ENCODE measurements at places on chromosomes 2 and 18.

- no peak for DNase-seq
These were observed 84.9 kb upstream of the ZCCHC2 start for GRCh38 chr18:62438018-62438329.

DNA sequence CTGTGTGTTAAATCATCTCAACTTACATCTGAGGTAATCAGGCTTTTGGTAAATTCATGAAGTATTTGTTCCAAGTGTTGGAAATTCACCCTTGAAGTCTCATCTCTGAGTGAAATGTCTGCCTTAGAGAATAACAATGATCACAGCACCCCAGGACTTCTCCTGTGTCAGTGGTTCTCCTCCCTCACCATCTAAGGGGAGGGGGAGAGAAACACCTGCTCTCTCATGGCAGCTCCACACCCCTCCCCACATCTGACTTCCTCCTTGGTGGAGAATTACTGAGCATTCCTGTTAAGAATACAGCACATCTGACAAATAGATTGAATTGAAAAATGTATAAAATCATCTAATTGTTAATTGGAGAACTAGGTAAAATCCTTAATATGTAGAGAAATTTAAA is 532.1 kb downstream of the RNF144A start:
- no peak for DNase-seq

- DNase-seq, result no peak
These were observed 64.7 kb upstream of the CRACDL start for GRCh38 chr2:99000708-99001107.

DNA sequence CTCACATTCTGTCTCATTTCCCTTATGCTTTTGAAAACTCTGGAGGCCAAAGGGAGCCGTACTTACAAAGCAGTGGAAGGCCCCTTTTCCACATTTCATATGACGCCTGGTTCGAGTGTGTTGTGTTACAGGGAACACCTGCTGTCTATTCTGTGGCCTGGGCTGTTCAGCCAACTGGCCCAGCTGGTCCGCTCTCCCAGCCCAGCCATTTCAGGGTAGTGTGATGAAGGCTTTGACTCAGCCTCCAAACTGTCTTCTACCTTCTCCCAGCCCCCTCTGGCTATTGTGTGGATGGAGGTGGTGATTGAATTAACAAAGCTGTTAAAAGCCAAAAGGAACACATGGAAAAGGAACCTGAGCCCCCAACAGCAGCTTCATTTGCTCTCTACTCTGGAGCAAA is 233.8 kb downstream of the ICOS start:
- DNase-seq, result no peak

- DNase-seq, result no peak
These were observed 9.7 kb downstream of the CYBRD1 start for GRCh38 chr2:171531836-171532450.

DNA sequence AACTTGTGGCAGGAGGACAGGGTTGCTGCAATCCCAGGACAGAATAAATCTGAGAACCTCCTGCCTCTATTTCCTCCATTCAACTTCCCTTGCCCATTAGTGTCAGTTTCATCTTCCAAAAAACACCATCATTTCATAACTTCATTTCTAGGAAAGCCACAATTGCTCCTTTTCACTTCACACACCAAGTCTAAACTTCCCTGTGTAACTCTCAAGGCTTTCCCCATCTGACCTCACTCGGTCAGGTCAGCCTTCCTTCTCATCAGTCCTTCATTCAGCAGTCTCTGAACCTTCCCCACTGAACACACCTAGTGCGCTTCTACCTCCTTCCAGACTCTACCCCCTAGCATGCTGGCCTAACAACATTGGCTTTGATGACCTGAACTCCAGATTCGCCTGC is 35.8 kb downstream of the TCF7L1 start:
- no peak for DNase-seq

DNA sequence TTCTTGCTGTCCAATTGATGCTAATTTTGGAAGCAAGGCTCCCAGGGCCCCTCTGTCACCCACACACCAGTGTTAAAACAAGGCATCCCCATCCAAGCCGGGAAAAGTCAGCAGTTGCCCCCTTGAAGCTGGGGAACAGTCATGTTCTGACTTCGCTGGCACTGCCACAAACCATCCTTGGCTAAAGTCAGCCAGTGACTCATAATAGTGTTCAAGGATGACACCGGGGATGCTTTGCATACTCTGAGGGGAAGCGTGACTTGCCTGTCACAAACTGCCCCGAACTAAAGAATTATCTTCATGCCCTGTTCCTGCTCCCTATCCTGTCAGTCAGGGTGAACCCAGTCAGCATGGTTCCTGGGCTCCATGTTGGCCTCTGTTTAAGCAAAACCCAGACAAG is 37.0 kb downstream of the TGFA start:
- DNase-seq, result no peak

DNA sequence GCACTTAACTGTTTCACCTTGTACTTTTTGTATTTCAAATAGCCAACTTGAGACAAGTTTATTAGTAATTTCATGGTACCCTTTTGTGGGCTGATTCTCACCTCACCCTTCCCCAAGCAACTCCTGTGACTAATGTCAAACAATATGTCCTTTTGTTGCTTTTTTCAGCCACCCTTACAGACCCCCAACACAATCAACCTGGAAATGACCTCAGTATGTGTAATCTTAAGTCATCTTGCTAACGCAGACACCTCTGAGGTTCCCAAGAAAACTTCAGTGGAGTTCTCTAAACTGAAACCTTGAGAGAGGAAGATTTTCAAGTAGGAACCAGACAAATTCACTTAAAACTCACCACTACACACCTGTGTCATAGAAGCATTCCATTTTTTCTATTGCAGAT is 69.5 kb downstream of the KYNU start:
- DNase-seq, result no peak

DNA sequence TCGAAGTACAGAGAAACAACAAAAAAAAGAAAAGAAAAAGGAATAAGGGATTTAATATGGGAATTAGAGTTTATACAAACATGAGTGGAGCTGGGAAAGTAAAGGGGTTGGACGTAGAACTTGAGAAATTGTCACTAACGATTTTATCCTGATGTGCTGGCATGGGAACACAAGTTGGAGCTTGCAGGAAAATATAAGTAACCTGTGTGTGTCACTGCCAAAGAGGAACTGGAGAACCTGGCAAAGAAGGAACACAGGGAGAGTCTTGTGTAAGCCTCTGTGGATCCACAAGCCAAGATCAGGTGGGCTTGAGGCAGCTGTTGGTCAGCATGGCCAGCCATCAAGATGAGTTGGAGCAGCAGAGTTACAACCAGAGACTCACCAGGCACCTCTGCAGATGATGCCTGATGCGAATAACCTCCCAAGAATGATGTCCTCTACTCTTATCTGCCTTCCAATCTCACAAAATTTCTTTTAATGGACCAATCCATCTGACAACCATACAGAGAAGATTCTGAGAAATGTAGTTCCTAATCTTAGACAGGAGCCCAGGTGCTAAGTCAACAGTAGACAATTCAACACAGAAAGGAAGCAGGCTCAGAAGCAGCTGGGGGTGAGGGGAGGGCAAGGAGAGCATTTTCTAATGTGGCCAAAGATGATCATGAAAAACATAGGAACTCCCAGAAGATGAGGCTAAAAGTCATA is 77.0 kb upstream of the SPOPL start:
- DNase-seq, result no peak

- DNase-seq, result peak; percentile 30
These were observed 16.6 kb downstream of the SERPINB13 start for GRCh38 chr18:63603772-63604171.

DNA sequence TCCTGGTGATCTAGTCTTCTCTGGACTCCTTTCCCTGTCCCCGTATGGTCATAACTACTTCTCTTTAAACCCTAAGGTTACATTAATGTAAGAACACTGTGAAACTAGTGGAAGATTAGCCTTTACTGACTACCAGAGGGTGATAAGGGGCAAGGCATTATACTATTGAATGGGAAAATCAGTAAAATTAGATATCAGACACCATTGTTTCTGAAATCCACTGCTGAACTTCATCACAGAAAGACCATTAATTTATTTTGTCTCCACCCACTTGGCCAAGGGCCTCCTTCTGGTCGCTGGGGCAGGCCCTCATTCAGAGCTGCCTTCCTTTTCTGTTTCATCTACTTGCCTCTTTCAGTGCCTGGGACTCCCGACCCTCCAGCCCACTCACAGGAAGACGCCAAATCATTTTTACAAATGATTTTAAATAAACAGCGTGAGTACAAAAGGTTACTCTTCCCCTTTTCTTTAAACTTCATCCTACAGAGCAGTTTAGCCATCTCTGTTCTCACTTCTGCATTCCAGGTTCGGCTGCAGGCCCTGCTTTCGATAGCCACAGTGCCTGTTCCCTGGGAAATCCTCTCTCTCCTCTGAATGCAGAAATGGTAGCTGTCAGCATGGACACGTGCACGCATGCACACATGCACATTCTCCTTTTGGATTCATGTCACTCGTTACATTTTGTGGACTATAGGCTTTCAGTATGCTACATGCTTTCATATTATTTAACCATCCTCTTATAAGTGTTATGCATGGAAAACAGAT is 70.3 kb upstream of the DOCK10 start:
- DNase-seq, result no peak

- no peak for DNase-seq
These were observed 150.8 kb downstream of the AQP4 start for GRCh38 chr18:26714739-26715138.

GRCh38 chr18:50806208-50806616 is 13.6 kb downstream of the MRO start:
- DNase-seq, result no peak

- no peak for DNase-seq
These were observed 100.9 kb downstream of the SH3BP4 start for GRCh38 chr2:235052514-235053354.

DNA sequence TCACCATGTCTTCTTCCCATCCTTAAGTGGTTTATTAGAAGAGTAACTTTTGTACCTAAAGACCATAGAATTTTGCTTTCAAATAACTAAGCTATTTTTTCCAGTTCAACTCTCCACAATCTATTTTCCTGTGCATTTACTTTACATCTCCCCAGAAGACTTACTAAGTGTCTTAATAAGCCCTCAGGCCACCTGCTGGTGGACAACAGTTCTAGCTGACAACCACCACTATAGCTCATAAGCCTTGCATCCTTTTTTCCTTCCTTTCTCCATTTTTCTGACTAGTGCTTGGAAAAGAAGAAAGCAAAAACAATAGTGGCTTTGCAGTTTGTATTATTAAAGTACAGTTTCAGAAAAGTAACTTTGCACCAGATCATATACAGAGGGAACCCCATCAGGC is 149.5 kb upstream of the TMEM200C start:
- DNase-seq, result no peak

DNA sequence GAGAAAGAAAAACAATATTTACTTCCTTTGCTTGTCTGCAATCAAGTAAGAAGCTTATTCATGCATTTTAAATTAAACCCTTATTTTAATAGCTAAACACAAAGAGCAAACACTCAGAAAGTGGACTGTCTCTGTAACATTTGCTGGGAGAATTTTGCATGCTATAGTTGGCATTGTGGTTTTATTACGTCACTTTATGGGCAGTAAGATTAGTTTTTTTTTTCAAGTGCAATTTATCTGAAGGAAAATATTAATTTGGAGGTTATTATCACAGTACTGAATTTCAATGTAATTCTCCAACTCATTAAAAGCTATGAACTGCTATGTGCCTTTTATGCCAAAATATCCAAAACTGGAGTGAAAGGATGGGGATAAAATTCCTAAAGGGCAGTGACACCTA is 103.3 kb downstream of the TMEFF2 start:
- no peak for DNase-seq

DNA sequence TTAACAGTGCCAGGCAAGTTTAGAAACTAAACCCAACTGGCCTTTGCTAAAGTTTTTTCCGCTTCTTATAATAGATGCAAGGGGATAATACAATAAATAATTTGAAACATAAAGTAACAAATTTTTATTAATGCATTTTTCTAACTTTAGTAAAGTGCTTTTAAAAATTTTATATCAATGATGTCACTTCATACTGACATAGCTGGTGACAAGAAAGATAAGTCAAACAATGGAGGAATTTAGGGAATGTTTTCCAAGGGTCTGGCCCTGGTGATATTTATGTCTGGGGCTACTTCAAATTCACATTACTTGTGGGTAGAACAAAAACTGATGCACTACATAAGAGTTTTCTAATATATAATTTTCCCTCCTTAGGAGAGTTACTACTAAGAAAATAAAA is 61.2 kb upstream of the CBLN2 start:
- no peak for DNase-seq

DNA sequence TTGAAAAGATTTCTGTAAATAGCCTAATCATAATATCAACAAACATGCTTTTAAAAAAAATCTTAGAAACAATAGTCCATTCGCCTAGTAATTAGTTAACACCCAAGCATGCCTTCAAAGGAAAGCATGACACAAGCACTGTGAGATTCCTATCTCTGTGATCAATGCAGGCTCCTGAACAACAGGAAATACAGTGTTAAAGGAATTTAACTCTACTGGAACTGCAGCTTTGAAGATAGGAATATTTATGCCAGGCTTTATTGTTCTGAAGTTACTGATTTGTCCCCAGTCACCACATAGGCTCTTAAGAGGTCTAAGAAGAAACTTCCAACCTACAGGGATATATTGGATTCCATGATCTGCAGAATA is 15.4 kb upstream of the FAM124B start:
- no peak for DNase-seq

GRCh38 chr2:152097290-152097800 is 1.5 kb downstream of the CACNB4 start:
- peak; percentile 5 for DNase-seq

DNA sequence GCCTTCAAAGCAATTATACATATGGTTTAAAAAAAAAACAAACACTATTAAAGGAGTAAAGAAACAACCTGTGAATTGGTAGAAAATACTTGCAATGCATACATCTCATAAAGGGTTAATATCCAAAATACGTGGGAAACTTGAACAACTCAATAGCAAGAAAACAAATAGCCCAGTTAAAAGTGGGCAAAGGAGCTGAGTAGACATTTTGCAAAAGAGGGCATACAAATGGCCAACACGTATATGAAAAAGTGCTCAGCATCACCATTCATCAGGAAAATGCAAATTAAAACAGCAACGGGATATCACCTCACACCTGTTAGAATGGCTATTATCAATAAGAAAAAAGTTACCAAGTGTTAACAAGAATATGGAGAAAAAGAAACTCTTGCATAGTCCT is 298.3 kb upstream of the RBMS1 start:
- no peak for DNase-seq

DNA sequence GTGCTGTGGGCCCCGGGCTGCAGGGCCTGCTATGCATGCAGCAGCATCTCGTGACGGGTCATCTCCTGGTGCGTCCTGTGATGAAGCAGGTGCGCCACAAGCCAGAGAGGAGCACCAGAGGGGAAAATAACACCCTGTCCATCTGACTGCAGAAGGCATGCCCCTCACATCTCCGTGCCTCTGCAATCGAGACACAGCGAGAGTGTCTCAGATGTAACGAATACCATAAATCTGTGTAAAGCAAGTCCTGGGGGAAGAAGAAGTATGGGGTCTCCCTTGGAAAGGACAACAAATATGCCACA is 137.5 kb downstream of the PTGR3 start:
- DNase-seq, result no peak

GRCh38 chr2:20456636-20457426 is 10.0 kb downstream of the RHOB start:
- DNase-seq, result no peak

DNA sequence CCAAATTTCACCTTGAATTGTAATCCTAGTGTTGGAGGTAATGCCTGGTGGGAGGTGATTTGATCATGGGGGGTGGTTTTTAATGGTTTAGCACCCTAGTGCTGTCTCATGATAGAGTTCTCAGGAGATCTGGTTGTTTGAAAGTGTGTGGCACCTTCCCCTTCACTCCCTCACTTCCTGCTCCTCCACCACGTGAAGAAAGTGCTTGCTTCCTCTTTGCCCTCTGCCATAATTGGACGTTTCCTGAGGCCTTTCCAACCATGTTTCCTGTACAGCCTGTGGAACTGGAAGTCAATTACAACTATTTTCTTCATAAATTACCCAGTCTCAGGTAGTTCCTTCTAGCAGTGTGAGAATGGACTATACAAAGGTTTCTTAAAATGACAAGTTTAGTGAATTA is 251.8 kb upstream of the NETO1 start:
- no peak for DNase-seq

All from skeletal muscle cell (primary cell).